Dermis microvascular lymphatic vessel endothelial cell (primary cell): ENCODE measurements at places on chromosomes 2 and 18.

DNA sequence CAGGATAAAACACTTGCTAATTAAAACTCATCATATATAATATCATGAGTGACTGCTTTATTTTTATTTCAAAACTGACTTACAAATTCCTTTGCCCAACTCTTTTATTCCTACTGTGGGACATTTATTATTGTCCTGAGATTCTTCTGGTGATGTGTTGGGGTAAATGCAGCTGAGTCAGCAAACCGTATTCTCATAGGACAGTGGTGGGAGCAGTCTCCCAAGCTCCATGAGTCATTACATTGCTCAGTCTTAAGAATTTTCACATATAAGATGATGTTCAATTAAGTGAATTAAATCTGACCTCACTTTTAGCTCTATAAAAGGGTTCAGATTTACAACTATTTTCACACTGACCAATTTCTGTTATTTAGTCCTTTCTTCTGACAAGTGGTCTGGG is 1530.7 kb downstream of the LRP1B start:
- DNase-seq, result no peak

DNA sequence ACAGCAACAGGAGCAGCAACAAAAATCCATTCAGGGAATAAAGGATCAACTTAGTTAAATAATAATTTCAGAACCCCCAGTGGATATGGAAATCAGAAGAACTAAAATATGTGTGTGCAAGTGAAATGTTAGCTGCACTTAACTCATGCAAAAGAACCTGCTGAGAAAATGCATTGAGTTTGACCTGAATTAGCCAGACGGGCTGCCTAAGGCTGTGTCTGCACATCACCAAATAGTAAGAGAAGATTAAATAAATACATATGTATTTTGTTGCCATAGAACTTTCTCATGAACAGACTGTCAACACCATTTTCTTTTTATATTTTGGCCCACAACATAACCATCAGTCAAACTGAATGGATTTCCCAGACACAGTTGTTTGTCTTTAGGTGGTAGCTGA is 262.0 kb upstream of the PIK3C3 start:
- DNase-seq, result no peak

DNA sequence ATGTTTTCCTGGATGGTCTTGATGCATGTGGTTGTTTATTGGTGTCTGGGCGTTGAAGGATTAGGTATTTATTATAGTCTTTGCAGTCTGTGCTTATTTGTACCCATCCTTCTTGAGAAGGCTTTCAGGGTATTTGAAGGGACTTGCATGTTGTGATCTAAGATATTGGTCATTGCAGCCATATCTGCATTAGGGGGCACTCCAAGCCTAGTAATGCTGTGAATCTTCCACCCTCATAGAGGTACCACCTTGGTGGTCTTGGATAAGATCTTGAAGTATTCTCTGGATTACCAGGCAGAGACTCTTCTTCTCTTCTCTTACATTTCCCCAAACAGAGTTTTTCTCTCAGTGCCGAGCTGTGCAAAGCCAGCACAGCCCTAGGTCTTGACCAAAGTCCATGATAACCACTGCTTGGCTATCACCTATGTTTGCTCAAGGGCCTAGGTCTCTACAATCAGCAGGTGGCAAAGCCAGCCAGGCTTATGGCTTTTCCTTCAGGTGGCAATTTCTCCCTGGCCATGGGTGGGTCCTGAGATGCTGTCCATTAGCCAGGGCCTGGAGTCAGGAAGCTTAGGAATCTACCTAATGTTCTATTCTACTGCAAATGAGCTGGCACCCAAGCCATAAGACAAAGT is 15.4 kb upstream of the PPP1R1C start:
- no peak for DNase-seq

DNA sequence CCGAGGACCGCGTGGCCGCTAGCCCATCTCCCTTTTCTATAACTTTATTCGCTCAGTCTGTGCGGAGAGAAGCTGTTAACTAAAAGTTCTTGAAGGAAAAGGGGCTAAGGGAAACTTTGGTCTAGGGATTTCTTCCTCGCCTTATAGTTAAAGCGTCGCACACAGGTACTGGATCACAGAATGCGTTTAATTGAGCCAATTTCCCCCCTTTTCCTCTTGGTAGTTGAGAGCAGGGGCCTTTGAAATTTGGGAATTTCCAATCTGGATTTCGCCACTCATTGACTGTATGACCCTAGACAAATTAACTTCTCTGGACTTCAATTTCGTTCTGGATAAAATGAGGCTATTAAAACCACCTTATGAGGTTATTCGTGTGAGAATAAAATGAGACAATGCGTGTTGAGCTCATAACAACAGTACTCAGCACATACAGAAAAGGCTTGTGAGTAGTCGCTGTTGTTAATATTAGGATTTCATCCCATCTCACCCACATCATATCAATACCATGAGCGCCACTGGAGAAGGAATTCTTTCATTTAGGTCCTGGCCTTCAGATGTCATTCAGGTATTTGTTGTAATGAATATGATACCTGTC is 763 bp upstream of the OLA1 start:
- no peak for DNase-seq

- no peak for DNase-seq
These were observed 16.5 kb upstream of the FAHD2A start for GRCh38 chr2:95386031-95386430.

DNA sequence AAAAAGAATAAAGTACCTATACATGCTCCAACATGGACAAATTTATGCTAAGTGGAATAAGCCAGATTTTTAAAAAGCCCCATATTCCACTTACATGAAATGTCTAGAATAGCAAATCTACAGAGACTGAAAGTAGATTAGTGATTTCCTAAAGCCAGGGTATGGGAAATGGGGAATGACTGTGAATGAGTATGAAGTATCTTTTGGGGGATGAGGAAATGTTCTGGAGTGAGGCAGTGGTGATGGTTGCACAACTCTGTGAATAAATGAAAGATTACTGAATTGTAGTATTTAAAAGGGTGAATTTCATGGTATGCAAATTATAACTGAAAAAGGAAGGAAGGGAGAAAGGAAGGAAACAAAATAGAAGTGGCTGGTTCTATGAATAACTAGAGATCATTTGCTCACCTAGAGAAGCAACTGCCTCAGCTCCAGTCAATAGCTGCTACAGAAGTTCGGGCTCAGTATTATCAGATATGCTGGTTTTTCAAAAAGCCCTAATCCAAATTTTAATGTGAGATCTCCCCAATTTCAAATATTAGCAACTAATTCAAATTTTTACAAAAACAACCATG is 39.3 kb downstream of the MAP3K2 start:
- DNase-seq, result no peak

- DNase-seq, result no peak
These were observed 35.7 kb upstream of the NTSR2 start for GRCh38 chr2:11705711-11706110.

GRCh38 chr2:167651406-167652151 is 595.8 kb downstream of the STK39 start:
- no peak for DNase-seq
